NCI-H1436 (cell line): ENCODE measurements at places on chromosomes 5 and 9.

DNA sequence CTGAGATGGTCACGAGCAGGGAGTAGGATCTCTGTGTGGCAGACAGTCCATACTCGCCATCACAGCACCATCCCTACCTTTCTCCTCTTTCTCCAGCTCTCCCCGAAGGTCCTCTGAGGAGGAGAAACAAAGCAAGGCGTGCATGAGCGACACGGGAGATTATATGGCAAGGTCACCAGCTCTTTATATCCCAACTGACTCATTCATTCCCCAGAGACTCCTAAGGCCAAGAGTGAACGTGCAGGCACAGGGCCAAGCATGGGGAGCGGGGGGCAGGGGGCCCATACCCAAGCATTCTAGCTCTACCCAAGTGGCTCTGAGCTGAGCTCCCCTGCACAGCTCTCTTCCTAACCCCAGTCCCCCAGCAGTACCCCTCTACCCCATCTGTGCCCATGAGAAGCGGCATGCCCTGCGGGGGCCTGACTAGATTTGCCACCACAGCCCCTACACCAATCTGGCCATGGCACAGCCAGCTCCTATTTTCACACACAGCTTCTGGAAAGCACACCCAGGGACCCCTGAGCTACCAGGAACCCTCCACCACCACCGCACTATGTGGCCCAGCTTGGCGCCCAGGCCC, 6.8 kb downstream of the TRIM7 start:
- no peak for DNase-seq

- DNase-seq: no peak
These were observed 79.1 kb upstream of the ITGA2 start for GRCh38 chr5:52910071-52910470.

GRCh38 chr9:85040821-85041465, 371.4 kb downstream of the NTRK2 start:
- no peak for DNase-seq

- no peak for DNase-seq
These were observed 118.2 kb upstream of the SLC44A1 start for GRCh38 chr9:105126226-105126625.

DNA sequence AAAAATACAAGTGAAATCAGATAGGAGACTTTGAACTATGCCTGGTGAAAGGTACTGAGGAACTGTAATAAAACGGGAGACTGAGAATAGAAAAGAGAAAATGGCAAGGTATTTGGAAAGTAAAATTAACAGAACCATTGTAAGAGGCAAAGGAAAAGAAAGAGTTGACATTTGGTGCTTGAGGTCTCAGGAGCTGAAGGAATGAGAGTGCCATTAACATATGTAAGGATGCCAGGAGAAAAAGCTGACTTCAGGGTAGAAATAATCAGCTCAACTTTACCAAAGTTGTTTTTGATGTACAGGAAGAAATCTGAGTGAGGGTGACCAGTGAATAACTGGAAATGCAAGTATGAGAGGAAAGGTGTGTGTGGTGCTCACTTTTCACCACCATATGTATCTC, 69.4 kb downstream of the TMEM167A start:
- no peak for DNase-seq

DNA sequence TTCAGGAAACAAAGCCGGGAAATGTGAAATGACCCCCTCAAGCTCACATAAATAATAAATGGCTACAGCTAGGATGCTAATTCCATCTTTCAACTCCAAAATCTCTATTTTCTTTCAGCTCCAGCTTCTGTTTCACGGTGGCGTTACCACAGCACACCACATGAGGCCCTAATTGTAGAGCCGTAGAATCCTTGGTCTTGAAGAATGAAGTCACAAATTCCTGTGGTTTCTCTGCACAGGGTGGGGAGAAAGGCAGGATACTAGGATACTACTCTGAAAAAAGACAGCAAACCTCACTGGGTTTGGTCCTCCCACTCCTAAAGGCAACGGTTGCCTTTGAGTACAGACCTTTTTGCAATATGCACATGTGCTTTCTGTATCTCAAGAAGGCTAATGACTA, 13.9 kb upstream of the RARS1 start:
- no peak for DNase-seq
